ENCODE measurements at places on chromosomes 16 and 17.

DNA sequence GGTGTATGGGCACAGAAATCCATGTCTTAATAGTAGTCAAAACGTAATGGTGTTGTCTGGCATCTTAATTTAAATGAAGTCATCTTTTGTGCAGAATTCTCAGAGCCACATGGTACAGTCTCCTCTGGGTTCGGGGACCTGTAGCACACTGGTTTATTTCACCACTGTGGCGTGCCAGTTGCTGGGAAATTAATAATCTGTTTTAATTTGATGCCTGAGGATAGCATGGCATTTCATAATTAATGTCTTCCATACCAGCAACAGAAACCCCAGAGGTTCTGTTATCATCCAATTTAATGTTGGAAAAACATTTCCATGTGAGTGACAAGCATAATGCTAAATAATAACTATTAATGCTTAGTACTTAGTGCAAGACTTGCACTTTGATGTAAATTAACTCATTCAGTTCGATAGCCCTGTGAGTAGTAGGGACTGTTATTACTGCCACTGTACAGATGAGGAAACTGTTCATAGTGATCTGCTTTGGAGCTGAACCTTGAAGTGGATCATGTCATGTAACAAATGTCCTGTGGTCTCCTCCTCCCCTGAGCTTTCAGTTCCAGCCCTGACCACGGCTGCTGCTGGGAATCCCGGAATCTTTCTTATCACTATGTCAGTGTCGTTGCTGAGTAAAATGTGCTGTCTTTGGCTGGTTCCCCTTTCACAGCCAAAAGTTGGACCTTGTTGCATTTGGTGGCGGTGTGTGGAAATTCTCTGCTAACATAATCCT is 51.2 kb downstream of the SNX29 start:
- no peak for DNase-seq

GRCh38 chr16:77212741-77213541 is 13.7 kb downstream of the SYCE1L start:
- peak; percentile 59 for DNase-seq

DNA sequence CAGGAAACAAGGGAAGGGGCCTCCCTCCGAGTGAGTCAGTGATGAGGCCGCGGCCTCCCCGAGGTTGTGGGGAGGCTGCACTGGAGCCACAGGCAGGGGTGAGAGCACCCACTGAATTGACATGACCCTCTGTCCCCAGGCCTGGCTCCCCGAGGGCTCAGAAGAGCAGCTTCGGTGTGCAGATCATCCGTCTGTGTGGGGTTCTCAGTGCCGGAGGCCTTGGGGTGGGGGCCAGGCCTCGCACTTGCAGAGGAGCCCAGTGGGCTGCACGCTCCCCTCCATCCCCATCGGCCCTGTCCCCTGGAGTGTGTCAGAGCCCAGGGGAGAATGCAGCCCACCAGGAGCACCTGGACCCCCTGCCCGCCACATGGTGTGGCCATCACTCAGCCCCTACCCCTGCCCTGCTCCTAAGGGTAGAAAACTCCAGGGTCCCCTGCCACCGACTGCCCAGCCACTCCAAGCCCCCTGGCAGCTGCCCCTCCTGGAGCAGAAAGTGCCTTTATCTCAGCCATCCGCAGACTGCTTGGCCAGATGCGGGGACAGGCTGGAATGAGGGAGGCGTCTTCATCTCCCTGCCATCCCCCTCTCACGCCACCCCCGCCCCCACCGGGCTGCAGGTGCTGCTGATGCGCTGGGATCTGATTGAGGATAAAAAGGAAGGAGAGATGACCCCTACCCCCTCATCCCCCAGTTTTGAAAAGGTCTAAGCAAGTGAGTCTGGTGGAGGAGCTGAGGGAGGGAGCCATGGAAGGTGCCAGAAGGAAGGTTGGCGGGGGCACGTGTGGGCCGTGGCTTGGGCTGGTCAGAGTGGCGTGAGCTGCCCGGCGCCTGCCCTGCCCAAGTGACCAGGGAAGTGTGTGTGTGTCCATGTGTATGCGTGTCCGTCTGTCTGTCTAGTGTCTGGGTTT is 358.3 kb downstream of the SEC14L1 start:
- DNase-seq, result peak; percentile 6

DNA sequence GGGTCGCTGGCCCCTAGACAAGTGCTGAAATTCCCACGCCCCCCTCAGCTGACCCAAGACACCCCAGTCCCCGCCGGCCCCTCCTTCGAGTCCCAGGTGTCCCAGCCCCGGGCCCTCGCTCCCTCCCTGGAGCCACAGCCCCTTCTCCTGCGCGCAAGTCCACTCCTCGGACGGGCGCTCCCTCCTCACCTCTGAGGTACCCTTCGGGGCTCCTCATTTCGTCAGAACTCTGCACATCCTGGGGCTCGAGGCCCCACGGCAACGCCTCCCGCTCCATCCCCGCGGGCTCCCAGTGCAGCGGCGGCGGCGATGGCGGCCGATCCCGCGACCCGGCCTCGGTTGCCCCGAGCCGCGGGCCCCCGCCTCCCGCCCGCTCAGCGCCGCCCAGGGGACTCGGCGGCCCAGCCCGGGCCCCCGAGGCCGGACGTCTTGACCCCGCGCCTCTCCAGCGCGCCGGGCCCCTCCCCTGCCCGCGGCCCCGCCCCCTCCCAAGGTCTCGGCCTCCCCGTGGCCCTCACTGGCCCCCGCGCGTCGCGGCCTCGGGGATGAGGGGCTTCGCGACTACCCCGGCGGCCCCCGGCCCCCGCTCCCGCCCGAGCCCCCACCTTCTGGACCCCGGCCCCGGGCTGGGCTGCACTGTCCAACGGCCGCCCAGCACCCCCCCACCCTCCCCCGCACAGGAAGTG is at the start of gene ZNF768:
ZNF768 (minus strand) TSS at position 430 of the 686 bp plus-strand sequence; CDS start at position 277, 153 bp downstream.
- DNase-seq, result no peak

DNA sequence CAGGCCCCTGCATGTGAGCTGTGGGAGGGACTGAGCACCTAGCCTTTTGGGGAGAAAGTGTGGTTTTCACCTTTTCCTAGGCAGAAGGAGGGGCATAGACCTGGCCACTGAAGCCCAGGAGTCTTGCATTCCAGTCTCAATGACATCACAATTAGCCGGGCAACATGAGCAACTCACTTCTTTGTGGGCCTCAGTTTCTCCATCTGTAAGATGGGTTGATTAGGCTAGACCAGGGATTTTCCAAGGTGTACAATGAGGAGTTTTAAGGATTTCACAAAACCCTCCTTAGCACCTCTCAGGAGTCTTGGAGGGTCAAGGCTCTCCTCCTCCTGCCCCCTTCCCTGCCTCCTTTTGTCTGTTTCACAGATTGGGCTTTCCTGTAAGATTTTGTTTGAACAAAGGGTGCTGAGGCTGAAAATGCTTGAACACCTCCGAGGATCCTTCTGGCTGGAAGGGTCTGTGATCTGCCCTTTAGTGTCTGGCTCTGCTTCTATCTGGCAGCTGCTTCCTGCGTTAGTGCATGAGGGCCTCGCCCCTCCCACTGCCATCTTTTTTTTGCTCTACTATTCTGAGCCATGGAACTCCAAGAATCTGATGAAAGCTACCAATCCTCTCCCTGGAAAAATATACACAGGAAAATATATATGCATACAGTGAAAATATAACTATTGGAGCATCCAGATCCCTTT is 52.4 kb upstream of the ETV4 start:
- no peak for DNase-seq

All from GM06990 (cell line).